ENCODE measurements at places on chromosomes 12 and 14.

- DNase-seq: no peak
These were observed 580 bp downstream of the OR4E2 start for GRCh38 chr14:21654215-21654614.

DNA sequence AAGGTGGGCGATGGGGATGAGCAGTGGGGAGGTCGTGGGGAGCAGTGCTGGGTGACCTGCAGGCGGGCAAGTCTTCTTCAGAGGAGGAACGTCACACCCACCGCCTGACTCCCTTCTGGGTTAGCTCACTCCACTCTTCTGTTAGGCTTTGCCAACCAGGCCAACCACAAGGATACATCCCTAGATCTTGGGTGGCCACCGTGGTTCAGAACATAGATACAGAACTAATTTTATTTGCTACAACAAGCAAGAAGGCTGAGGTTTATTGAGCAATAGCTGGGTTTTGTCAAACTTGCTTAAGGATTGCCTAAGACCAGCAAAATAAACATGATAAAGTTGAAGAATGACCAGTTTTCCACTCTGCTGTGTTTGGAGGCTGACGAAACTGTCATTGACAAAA, 109.4 kb downstream of the DACT1 start:
- DNase-seq: no peak

DNA sequence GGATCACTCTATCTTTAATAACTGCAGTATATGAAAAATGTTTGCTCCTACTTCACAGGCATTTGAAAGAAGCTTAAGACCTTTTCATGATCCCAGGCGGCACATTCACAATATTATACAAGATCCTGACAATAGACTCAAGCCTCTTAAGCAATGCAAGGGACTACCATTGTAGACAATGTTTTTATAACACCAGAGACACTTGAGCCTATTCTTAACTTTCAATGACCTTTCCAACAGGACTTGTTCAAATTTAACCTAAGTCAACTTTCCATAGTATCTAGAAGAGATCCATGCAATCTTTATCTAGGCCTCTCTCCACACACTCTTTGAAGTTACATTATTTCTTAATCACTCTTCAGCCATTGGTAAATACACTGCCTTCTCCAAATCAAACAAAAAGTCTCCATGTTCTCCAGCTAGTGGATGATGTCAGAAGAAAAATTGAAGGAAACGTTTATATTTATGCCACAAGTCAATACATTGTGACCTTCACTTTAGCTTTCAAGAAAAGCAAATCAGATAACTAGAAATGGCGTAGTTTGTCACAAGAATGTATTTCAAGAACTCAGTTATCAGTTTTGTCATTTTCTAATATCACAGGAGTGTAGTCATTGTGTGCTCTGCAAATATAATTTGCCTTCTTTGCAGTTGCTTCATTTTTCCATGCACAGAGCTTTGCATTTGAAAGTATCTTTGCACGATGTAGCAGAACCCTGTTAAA, 41.2 kb downstream of the PHLDA1 start:
- DNase-seq: no peak

DNA sequence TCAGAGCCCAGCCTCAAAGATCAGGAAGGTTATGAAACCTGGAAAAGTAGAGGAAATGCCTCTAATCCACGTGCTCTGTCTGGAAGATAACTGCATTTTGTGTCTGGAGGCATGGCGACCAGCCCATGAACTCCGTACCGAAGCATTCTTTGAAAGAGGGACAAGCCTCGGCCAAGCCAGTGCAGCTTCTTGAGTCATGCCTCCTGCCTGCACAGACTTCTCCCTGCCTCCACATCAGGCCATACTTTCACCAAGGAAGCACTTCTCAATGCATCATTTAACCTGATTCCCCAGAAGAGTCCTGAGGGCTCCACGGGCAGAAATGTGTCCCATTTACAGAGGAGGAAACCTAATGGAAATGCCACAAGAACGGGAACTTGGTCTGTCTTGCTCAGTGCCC, 3.4 kb downstream of the ACTN1 start:
- DNase-seq: no peak

GRCh38 chr12:120856980-120857379, 47.2 kb downstream of the SPPL3 start:
- DNase-seq: no peak

- DNase-seq: no peak
These were observed 1.5 kb downstream of the HOXC8 start for GRCh38 chr12:54010053-54010971.

DNA sequence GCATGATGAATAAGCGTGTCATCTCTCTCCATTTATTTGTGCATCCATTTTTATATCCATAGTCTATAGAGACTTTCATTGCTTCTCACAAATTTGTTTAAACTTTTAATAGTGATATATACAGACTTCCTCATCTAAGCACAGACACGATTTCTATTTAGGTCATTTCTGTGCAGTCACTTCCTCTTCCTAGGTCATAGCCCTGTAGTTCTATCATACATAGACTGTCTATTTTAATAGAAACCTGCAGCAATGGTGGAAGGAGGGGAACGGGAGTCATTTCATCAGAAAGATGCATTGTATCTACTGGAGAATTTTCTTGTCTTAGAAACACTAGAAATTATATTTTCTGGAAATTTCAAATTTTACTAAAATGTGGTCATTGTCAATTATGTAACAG, 133.4 kb upstream of the FGD4 start:
- DNase-seq: no peak

GRCh38 chr14:50922803-50923202, 21.5 kb downstream of the PYGL start:
- DNase-seq: no peak

DNA sequence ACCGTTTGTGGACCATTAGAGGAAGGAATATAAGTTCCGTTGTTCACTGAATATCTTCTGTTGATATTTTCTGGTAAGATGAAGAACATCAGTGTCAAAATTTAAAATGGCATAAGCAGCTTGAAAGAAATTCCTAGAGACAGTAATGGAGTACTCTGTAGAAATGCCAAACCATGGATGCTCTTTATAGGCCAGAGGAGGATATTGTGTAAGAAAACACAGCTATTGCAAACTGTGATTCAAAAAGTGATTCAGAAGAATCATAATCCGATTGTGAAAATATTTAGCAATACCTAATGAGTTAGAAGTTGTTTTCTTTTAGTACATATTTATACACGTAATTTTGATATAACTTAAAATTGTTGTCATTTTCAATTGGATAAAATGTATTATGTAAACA, 102.8 kb downstream of the SLC16A7 start:
- no peak for DNase-seq

DNA sequence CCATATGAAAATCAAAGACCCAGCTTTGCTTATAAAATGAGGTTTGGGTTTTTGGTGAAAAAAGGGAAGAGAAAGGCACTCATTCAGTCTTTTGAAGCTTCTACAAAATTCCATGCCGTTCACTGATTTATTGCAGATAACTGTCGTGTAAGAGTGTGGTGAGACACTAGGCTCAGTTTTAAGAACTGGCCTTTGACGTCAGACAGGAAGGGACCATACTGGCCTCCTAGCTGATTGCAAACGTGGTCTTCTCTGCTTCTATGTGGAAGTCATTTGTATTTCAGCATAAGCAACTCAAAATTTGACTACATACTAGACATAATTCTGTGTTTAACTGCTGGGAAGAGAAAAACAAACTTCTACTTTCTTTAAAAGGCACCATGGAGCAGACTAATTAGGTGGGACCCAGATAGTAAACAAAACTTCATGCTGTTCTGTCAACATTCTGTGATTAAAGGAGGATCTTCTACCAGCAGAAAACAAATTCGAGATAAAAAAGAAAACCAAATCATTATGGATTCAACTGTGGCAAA, 168.7 kb downstream of the TTC7B start:
- DNase-seq: no peak

- no peak for DNase-seq
These were observed 13.7 kb downstream of the MYBPC1 start for GRCh38 chr12:101608301-101609133.

DNA sequence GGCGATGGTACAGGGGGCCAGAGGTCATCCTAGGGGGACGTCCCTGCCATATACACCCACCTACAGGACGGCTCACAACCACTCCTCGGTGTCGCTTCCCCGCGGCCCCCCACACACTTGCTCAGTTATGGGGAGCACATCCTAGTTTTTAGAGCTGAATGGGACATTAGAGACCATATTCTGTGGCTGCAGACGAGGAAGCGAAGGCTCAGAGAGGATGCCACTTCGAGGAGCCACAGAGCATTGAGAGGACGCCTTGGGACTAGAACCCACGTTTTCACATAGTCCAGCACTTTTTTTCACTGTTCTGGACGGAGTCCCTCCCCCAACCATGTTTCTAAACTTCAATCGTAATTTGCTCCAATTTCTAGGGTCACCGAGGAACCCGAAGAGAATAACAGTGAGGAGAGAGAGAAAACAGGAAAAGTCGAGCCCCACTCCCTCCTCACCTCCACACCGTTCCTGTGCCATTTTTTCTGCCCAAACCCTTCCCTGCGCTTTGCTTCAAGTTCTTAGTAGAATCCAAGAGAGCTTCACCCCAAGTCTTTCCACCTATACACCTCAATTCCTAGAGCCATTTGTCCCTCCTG, 641 bp upstream of the ASCL1 start:
- DNase-seq: no peak

DNA sequence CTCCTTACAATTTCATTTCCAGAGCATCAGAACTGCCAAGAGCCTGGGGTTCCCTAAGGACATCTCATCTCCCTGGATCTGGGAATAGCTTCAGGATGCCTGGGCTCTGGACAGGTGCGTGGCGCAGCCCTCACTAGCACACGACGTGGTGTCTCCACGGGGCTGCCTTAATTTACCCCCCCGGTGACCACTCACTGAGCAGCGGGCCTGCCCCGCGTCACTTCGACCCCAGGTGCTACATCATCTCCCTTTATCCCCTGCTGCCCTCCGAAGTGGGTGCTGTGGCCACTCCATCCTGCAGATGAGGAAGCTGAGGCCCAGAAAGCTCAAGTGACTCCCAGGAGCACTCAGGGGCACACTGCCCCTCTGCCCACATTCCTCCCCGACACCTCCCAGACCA, 177.8 kb upstream of the SFSWAP start:
- DNase-seq: no peak

DNA sequence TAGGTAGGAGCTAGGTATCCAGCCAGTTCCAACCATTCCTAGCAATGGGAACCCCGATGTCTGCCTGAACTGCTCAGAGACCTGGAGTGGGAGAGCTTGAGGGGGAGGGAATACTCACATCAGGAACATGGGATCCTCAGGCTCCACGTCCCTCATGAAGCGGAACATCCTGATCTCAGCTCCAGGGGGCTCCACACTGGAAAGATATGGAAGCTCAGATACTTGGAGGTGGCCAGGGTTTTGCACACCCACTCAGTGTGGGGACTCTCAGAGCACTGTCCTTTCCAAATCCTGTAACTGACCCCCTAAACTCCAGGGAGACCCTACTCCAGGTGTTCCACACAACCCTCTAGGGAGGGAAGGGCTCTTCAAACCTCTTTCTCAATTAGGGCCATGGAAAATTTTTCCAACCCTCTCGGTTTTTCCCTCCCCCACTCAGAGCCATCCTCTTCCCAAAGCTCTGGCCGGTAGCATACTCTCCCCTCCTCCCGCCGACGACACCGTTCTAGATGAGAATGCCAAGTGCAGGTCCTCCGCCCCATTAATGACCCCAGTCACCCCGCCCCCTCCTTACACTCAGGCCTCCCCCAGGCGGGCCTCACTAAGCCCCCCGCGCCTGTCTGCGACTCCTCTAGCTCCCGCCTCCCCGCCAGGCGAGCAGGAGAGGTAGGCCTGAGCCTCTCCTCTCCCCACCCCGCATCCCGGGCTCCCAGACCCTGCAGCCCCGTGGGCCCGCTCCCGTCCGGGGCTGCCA, 597 bp downstream of the MLF2 start:
- no peak for DNase-seq

DNA sequence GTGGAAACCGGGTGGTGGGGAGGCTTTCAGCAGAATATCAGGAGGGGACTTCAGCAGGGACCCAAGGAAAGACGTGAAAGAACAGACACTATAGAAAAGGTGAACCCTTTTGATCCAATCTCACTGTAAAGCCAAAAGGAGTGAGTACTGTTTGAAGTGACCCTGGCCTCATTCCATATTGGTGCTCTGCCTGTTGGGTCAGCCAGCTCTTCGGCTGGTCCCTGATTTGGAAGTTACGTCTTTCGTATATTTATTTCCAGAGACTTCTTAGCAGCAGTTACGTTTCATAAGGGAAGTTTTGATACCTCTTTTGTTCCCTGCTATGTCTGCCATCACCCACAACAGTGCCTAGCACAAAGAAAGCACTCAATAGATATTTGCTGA, 21.9 kb downstream of the WNT5B start:
- DNase-seq: no peak

- DNase-seq: no peak
These were observed 8.5 kb upstream of the SMIM10L1 start for GRCh38 chr12:11162502-11162901.

GRCh38 chr14:64755781-64756221, 51.6 kb downstream of the PLEKHG3 start:
- peak; percentile 42 for DNase-seq

DNA sequence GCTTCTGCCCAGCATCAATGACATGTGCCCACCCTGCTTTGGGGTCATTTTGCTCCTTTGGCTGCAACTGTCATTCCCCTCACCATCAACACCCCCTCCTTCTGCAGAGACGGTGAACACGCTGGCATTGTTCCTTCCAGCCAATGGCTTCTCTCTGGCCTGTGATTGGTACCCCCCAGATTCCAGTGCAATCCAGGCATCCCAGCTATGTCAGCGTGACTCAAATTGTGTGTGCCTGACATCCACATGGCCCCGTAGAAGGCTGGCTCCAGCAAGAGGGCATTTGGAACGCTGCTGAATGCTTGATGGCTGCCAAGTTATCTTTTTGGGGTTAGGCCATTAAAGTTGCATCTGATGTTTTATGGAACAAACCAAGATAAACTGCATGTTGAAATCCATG, 21.0 kb upstream of the CCND2 start:
- no peak for DNase-seq

DNA sequence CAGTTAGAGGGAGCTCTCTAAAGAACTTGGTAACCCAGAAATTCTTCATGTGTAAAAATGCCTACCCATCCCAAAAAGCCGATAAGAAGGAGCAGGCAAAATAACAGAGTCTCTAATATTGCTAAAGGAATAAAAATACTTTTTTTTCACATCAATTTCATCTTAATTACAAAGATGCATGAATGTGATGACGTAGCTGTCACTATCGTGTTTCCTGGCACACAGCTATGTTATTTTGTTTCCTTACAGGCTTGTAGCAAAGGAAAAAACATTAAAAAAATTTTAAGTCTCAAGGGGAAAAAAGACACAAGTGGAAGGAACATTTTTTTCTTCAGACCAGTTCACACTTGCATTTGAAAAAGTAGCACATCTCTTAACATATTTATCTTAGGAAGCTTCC, 10.3 kb upstream of the LGALS3 start:
- DNase-seq: no peak

- no peak for DNase-seq
These were observed 1067.2 kb downstream of the TMTC2 start for GRCh38 chr12:83753904-83754303.

GRCh38 chr12:58640314-58640713, 280.0 kb downstream of the LRIG3 start:
- DNase-seq: no peak

Data from stimulated activated CD8-positive, alpha-beta memory T cell treated with anti-CD3 and anti-CD28 coated beads, Interleukin-4, amount 100 ng/mL, for 1 hour (primary cell).